ENCODE measurements at places on chromosomes 3 and 15.

- no peak for DNase-seq
Measured at GRCh38 chr3:194607592-194608389, 25.4 kb downstream of the TMEM44 start.

DNA sequence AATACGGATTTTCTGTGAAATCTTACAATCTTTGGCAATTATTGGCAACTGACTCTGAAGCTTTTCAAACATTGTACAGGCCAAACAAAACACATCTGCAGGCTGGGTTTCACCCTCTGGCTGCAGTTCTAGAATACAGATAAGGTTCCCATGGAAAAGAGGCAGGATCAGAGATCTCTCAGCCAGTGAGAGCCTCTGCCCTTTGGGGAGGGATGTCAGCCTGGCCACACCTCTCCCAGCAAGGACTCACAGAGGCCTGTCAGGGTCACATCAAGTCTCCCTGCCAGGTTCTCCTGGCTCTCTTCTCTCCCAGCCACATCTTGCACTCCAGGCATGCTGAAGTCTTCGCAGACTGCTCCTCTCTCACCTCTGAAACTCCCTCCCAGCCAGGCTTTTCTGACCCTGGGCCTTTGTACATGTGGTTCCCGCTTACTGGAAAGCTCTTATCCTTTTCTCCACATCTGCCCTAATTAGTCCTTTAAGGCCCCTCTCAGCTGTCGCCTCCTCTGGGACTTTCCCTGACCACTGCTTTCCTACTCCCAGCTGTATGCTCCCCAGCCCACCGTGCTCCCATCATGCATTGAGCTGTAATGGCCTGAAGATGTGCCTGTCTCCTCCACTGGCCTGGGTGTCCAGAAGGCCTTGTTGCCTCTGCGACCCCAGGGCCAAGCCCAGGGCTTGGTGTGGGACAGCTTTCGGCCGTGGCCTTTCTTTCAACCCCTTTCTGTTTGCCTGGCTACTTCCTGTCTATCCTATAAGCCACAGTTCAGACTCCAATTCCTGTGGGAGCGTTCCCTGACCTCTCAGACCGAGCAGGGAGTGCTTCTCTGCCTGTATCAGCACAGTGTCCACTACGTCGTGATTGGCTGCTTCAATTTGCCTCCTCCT lies 4.3 kb downstream of the RBP1 start:
- peak; percentile 16 for DNase-seq

GRCh38 chr15:95497634-95498033 lies 832.9 kb upstream of the NR2F2 start:
- no peak for DNase-seq

- DNase-seq = peak; percentile 76
Measured at GRCh38 chr15:37093480-37094332, 6.6 kb downstream of the MEIS2 start.

GRCh38 chr3:170417090-170417489 lies 1.6 kb upstream of the CLDN11 start:
- no peak for DNase-seq

DNA sequence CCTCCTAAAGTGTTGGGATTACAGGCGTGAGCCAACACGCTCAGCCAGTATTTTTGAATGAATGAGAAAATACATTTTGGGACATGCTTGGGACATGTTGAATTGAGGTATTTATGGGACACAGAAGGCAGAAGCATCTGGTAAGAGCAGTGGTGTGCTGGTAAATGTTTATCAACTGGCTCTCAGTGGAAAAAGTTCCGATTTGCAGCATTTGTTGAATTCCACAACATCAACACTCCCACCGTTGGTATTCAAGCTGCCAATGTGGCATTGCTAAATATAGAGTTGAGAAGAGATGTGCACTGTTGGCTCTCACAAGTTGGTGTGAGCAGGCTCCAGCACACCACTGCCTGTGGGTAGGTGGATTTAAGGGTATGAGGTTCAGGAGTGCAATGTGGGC lies 35.8 kb upstream of the LRRFIP2 start:
- no peak for DNase-seq

DNA sequence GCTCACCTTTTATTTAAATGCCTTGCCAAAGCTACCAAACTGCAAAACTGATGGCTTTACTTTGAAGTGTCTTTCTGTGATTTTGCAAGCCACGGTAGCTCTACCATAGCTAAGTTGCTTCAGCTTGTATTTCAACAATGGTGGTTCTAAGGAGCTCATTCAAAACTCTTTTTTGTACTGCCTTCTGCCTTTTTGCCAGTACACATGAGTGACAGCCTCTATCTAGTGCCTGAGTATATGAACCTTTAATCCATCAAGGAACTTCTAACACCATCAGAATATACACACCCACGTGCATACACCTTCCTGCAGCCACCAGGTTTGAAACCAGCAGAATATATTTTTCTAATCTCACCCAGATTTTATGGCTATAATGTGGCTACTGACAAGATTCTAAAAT lies 10.4 kb upstream of the NR2F2 start:
- no peak for DNase-seq

DNA sequence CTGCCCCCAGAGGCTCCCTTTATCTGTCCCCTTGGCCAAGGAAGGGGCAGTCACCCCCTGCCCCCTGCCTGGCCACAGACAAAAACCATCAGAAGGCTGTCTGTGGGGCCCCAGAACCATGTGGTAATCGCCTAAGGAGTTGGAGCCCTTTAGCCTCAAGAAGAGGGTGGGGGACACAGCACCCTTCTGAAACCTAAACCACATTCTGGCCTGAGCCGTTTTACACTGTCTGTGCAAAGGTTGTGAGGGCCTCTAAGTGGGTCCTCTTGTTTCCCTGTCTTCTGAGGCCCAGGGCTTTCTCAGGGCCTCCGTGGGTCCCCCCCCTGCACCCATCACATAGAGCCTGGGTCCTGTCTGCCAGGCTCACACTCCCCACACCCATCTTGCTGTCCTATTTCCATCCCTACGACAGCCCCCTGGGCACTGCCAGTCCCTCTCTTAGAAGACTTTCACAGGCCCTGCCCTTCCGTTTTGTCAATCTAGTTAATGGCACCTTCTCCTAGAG lies 17.9 kb upstream of the RPUSD3 start:
- no peak for DNase-seq

- no peak for DNase-seq
Measured at GRCh38 chr15:85314633-85315032, 65.8 kb upstream of the AKAP13 start.

GRCh38 chr3:113274425-113275257 lies 63.3 kb downstream of the BOC start:
- DNase-seq = no peak

- DNase-seq = peak; percentile 63
Measured at GRCh38 chr3:152317956-152318355, 49.2 kb downstream of the MBNL1 start.
